Left ventricle myocardium superior (tissue), 1 donor: ENCODE measurements at places on chromosomes 6 and 20. TPM values are rescaled to one million over a fixed set of nuclear protein-coding genes. Genes with fewer than 3 reads are reported as not detected.

Gene OR2H2
- not detected for total RNA-seq

Gene C6orf132
- total RNA-seq = 2.2 TPM

Gene GNMT
- total RNA-seq = 2.0 TPM

Gene RNASET2
- 13.0 TPM for total RNA-seq

Gene TOX2
- total RNA-seq = 0.47 TPM
